ENCODE measurements at places on chromosomes 4 and X.

- DNase-seq = no peak
These were observed 46.4 kb downstream of the GPAT3 start for GRCh38 chr4:83582289-83582785.

- no peak for DNase-seq
These were observed 81.8 kb upstream of the RBPJ start for GRCh38 chr4:26238778-26239679.

DNA sequence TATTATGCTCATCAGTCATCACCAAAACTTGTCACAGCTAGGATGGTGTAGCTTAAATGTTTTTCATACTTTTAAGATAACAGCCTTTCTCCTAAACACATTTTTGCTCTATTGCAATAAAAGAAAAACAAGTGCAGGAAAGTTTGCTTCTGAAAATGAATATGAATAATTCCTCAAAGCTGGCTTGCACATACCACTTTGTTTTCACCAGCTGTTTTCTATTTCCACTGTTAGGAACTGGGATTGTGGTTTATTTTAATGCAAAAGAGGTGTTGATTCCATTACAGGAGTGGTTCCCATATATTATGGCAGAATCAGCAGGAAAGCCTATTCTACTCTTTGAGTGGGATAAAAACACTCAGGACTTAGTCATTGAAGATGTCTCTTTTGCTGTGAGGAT, 145.9 kb downstream of the PPA2 start:
- DNase-seq = no peak

DNA sequence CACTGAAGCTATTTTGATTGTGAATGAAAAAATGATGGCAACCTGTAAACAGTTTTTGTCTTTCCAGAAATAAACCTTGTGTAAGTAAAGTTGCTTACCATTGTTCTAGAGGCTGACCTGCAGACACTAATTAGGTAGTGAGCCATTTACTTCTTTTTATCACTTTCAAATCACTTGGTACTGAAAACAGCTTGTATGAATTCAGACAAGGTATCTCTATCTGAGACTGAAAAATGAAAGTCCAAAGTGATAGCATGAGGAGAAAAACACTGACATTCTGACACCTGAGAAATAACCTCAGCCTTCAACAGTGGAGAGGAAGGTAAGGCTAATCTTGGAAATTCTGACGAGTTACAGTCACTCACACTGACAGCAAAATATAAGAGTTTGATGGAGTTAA, 238.8 kb downstream of the GPC3 start:
- DNase-seq = no peak

DNA sequence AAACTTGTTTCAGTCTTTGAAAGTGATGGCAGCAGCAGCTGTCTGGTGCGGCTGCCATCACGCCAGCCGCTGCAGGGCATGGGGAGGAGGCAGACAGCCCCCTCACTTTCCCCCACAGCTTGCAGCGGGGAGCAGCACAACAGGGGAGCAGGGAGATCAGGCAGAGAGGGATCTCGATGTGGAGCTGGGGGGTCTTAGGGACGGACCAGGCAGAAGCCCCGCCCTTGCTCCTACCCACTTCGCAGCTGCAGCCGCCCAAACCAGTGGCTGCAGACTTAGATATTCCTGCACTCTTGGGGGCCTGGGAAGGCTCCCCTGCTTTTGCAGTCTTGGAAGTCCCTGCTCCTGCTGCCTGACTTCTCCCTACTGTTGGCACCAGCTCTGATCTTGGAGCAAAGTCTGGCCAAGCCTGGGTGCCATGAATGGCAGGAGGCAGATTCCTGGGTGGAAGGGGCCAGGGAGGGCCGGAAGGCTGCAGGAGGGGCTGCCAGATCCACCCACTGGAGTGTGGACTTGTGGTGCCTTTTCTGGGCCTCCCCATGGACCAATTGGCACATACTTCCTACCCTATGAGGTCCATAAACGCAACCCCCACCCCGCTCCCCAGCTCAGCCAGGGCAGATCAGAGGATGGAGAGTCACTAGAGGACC, 14.0 kb upstream of the MFAP3L start:
- DNase-seq = no peak

DNA sequence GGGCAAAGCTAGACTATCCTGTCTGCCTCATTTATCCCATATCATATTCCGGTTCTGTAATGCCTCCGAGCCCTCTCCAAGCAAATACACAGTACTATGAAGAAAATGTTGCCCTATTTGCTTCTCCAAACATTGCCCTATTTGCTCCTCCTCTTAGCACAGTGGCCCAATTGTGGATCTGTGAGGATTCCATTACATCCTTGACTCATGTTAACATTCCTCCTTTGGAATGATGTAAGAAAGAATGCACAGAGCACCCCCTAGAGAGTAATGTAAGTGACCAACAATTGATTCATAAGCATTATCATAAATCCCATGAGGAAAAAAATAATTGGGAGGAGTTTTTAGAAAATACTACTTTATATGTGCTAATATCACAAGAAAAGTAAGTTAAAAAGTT, 11.3 kb upstream of the BTC start:
- no peak for DNase-seq

GRCh38 chr4:132169660-132170059, 979.4 kb upstream of the PCDH10 start:
- no peak for DNase-seq

- no peak for DNase-seq
These were observed 4.0 kb upstream of the NKX3-2 start for GRCh38 chr4:13548059-13548983.

GRCh38 chr4:86857341-86858052, 8.3 kb upstream of the SLC10A6 start:
- no peak for DNase-seq
